ENCODE measurements at places on chromosomes 4 and X.
A peak's percentile ranks its signal among the peaks of the same experiment; 100 is the strongest.

- no peak for DNase-seq
These were observed 554.1 kb upstream of the MAGEB2 start for GRCh38 chrX:29661290-29661689.

GRCh38 chrX:40945361-40945713 lies 139.9 kb upstream of the USP9X start:
- peak; percentile 66 for DNase-seq

DNA sequence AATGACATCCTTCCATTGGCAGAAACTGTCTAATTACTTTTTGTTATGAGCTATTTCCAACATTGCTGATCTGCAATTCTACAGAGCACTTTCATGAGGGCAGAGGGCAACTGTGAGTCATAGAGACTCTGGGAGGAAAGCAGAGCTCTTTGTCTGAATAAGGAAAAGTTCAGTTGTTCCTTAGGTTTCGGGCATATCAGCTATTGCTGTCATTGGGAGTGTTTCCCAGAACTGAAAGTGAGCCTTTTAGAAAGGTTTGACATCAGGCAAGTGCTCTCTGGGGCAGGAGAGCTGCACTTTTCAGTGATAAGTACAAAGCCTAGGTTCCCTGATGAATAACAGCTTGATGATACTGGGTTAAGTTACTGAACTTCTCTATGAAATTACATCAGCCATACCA lies 119.2 kb upstream of the EDNRA start:
- no peak for DNase-seq

- no peak for DNase-seq
These were observed 191.8 kb upstream of the PSAPL1 start for GRCh38 chr4:7626531-7626930.

- no peak for DNase-seq
These were observed 5.9 kb upstream of the ARMCX5 start for GRCh38 chrX:102593367-102593766.

- DNase-seq = no peak
These were observed 5.4 kb upstream of the SHROOM3 start for GRCh38 chr4:76429636-76430035.

GRCh38 chr4:153348006-153348405 lies 3.5 kb downstream of the MND1 start:
- peak; percentile 40 for DNase-seq

GRCh38 chr4:25007598-25007997 lies 23.1 kb downstream of the LGI2 start:
- no peak for DNase-seq

- no peak for DNase-seq
These were observed 41.6 kb upstream of the MTNR1A start for GRCh38 chr4:186596850-186597390.

DNA sequence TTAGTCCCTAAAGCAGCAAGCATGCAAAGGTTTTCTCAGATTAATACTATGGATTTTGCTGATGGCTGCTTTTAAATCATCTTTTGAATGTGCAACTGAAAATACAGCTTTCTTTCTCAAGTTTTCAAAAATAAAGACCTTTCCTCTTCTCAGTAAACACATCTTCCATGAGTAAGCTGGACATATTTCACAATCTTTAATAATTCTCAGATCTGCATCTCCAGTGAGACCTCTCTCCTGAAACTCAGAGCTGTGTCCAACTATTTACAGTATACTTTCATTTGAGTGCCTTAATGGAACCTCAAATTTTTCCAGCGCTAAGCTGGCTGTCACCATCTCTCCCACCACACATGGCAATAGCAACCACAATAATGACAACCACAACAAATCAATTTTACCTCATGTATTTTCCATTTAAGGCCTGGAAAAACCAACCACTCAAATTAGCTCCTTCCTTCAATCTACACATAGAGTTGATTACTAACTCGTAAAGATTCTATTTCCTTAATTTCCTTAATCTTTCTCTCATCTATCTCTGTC lies 192.4 kb upstream of the RPL34 start:
- no peak for DNase-seq

DNA sequence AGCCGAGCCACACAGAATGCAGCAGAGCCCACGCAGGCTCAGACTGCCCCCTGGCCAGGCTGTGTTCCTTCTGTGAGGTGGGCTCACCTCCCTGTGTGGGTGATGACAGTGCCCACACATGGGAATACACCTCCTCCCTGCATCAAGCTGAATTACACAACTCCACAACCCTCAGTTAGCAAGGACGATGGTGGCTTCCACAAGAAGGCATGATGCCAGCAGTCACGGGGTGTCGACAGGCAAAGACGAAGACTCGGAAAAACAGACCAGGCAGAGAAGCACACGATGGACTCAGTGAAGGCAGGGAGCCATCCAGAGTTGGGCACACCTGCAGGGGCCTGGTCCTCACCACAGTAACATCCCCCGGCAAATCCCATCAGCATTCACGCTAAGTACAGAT lies 12.1 kb downstream of the LETM1 start:
- no peak for DNase-seq

- DNase-seq = no peak
These were observed 665 bp upstream of the LRPAP1 start for GRCh38 chr4:3532751-3533422.

DNA sequence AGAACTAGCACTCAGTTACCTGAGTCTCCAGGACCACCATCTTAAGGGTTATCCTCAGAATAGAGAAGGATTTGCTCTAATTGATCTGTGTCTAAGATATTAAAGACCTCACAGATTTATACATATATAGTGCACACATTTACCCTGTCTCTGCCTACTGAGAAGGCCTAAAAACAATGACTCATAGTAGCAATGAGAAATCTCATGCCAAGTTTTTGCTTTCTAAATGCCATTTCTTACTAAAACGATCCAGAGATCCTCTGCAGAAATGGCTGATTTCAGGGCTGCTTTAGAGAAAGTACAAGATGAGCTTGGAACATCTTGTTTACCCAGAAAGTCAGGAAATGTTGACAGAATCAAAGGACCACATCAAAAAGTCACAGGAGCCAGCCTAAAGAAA lies 79.1 kb upstream of the INPP4B start:
- no peak for DNase-seq

- peak; percentile 49 for DNase-seq
These were observed 5.2 kb downstream of the MAEA start for GRCh38 chr4:1294891-1295290.

DNA sequence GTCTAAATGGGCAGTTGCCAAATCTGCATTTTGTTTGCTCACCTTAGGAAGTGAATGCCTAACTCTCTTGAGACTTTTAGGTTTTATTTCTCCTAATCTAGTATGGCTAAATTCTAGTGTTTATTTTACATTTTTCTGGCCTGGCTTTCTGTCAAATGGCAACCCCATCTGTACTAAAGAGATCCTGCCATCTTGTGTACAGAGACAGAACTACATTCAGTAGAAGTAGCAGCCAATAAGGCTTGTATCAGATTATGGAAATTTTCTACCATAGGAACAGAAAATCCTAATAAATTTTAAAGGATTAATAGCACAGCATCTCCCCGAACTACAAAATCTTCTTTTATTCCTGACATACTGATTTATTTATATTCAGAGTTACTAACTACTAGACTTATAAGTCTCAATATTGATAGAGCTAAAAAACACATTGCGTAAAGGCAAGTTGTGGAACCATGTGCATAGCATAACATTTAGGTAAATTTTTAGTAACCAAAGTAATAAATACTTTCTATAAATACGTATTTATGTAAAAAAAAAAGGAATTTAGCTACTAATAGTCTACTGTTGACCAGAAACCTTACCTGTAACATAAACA lies 45.5 kb downstream of the TMEM144 start:
- DNase-seq = peak; percentile 60

DNA sequence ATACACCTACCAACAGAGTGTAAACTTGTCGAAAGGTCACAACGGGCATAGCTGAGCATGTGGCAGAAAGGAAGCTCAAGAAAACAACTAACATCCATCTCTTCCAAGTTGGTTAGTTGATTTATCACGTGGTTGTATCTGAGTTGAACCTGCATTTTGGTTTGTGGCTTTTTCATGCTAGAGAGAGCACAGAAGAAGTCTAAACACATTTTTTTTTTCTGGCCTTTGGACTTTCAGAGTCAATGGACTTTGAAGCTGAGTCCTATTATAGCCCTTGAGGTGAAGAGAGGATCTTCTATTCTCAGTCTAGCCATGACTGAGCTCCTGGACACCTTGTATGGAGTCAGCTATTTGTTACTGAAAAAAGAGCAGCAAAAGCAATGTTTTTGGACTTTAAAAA lies 150.6 kb upstream of the TRPC5 start:
- DNase-seq = no peak

DNA sequence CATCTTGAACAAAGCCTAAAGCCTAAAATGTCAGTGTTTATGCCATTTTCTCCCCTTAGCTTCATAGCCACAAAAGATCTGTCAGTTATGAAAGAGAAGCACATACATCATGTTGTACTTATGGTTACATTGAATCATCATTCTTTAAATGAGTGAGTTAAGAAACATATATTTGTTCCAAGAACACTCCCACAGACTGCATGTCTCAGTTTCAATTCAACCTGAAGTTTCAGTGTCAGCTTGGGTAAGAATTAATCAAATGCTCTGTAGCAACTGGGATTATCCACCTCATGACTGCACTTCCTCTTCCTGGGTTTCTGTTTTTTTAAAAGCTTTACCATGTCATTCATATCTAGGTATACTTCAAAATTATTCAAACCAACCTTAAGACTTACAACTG lies 3.9 kb upstream of the TMPRSS11B start:
- no peak for DNase-seq

DNA sequence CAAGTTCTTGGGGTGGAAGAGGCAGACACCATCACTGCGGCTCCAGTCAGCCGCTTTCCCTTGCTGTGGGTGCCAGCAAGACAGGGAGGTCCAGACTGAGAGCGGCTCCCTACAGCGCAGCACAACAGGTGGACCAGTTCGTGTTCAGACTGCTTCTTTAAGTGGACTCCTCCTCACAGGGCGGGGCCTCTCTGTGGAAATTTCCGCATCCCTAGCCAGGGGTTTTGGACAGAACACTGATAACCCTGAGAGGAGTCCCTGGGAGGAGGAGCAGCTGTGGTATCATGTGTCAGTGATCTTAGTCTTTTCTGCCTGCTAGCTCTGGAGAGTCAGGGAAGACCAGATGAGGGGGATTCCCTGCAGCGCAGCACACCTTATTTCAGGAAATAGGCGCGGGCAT lies 48.5 kb downstream of the MAGEC2 start:
- DNase-seq = no peak

GRCh38 chrX:73563738-73564068 lies 706 bp downstream of the CHIC1 start:
- no peak for DNase-seq

GRCh38 chrX:50606300-50606950 lies 135.8 kb upstream of the DGKK start:
- no peak for DNase-seq

- no peak for DNase-seq
These were observed 29.6 kb upstream of the TASL start for GRCh38 chrX:30607155-30607554.

DNA sequence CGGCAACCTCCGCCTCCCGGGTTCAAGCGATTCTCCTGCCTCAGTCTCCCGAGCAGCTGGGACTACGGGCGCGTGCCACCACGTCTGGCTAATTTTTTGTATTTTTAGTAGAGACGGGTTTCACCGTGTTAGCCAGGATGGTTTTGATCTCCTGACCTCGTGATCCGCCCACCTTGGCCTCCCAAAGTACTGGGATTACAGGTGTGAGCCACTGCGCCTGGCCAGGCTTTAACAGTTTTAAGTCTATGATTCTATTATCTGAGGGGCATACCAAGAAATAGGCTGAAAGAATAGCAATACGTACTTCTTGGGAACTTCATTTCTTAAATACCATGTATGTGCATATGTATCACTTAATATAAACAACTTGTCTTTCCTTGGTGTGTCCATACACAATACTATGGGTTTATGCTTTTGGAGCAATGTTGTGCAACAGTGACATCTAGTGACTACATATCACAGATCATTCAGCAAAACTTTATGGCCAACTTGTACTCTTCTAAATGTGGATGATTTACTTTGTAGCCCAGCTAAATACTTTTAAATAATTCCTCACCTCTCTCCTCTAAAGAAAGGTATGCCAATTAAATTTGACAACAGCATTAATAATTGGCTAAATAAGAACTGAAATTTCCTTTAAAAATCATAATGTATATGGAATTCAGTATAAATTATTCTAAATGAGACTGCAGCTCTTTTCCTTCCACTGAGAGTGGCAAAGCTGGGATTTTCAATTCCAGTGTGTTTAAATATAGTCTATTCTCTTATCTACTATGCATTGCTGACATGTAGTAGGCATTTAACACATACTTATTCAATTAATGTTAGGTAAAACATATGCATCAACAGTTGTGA lies 10.4 kb downstream of the SLC9B1 start:
- DNase-seq = peak; percentile 87

DNA sequence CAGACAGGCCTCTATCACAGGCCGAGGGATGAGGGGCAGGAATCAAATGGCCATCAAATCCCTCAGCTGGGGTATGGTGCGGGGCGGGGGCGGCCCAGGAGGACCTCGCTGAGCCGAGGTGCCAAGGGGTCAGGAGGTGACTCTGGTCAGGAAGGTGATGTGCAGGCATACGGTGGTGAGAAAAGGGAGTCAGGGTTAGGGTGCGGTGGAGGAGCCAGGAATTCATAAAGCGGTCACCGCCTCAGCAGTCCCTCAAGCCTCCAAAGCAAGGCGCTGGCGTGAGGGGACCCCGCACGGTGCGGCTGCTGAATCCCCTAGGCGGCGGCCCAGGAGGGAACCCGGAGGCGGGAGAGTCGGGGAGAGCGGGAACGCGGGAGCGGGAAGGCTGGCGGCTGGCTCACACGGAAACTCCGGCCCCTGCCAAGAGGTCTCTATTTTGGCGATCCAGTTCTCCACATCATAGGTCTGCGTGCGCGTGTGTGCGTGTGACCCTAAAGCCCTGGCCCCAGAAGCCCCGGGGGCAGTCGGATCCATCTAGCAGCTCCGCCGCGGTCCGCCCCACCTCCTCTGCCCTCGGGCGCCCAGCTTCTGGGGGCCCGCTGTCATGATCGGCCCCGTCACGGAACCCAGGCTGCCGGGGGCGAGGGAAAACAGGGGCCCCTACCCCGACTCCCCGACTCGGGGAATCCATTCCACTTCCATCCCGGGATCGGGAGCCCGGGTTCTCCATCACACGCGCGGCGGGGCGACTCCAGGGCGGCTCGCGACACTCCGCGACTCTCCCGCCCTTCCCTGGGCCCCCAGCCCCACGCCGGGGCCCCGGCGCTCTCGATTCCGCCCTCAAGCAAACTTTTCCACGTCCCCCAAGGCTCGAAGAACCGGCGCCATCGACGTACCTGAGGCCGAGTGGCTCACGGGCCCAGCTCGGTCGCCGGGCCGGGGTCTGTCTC lies 593 bp downstream of the ELF4 start:
- peak; percentile 33 for DNase-seq

- DNase-seq = no peak
These were observed 224.3 kb downstream of the OPHN1 start for GRCh38 chrX:68209008-68209407.

DNA sequence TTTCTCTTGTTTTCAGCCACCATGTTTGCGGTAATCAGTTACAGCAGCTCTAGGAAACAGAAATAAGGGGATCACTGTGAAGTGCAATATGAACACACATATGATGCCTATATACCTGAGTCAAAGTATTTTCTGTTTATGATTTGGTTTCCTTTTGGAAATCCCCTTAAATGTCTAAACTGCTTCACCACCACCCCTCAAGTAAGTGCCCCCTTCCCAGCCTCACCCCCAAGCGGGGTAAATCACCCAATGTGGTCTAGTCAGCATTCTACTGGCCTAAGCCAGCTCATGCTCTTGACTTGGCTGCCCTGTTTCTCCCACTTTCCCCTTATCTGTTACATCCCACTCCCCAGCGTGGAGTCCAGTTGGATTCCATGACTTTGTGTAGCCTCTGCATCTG lies 176.5 kb downstream of the QDPR start:
- DNase-seq = no peak
